Common myeloid progenitor, CD34-positive (primary cell): ENCODE measurements at places on chromosomes 5 and 9.
A peak's percentile ranks its signal among the peaks of the same experiment; 100 is the strongest.

DNA sequence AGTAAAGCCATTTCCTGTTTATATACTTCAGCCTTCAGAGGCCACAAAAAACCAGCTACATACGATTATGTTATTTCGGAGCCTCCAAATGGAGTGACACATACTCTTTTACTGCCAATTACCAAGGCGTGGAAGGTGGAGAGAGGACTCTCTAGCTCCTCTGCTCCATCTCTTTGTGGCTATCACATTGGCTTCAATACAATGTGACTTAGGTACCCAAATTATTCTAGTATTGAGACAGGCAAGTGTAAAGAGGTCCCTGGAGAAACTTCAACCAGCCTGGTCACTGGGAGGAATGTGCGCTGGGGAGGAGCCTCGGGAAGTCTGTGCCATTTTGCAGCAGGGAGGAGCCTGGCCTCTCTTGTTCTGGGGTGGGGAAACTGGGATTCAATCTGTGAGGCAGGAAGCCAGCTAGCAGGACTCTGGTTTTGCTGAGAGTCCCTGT is 85.8 kb upstream of the TAS2R1 start:
- H3K36me3 ChIP-seq = no peaks in the 10 kb centered on the region
- H3K27me3 ChIP-seq = no peaks in the 10 kb centered on the region
- no peak overlapping the region for H3K4me3 ChIP-seq
- no peak overlapping the region for H3K27ac ChIP-seq
- no peaks in the 10 kb centered on the region for H3K4me1 ChIP-seq

- peaks cover 3% of the 10 kb centered on the region for H3K4me1 ChIP-seq
- DNase-seq = no peak
Observed at GRCh38 chr5:82335806-82336205, 57.7 kb upstream of the RPS23 start.

- H3K36me3 ChIP-seq = no peaks in the 10 kb centered on the region
- H3K27me3 ChIP-seq = no peaks in the 10 kb centered on the region
- H3K4me1 ChIP-seq = no peaks in the 10 kb centered on the region
- no peak overlapping the region for H3K27ac ChIP-seq
- H3K4me3 ChIP-seq = no peak overlapping the region
Observed at GRCh38 chr5:136901-137300, 44.9 kb downstream of the PLEKHG4B start.

DNA sequence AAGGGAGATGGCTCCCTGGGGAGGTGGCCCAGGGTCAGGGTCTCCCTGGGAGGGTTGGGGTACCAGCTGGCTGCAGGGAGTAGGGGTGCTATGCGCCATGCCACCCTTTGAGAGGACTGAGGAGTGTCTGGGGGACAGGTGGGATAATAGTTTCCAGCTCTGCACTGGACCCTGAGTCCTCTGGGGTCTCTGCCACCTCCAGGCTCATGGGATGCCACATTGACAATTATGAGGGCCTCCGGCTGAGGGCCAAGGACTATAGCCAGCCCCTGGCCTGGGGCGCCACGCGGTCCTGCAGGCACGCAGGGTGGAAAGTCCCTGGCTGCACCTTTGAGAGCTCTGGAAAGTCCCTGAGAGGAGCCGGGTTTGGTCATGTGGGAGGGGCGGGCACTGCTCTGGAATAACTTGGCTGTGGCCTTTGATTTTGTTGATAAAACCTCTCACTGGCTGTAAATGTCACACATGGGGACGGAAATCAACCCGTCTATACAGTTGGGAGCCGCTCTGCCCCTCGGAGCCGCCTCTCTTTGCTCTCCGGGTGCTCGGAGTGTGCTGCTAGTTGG is 16.0 kb downstream of the TRAF2 start:
- peaks cover 2% of the 10 kb centered on the region for H3K36me3 ChIP-seq
- H3K4me1 ChIP-seq = no peaks in the 10 kb centered on the region
- H3K27ac ChIP-seq = peak overlapping the region; percentile 73

- no peak overlapping the region for H3K27ac ChIP-seq
- H3K36me3 ChIP-seq = no peaks in the 10 kb centered on the region
- H3K4me1 ChIP-seq = no peaks in the 10 kb centered on the region
- no peaks in the 10 kb centered on the region for H3K27me3 ChIP-seq
- no peak overlapping the region for H3K4me3 ChIP-seq
Observed at GRCh38 chr5:148457183-148457620, 73.4 kb downstream of the FBXO38 start.

- H3K4me3 ChIP-seq = no peak overlapping the region
- no peak for DNase-seq
- H3K4me1 ChIP-seq = no peaks in the 10 kb centered on the region
- H3K27me3 ChIP-seq = no peaks in the 10 kb centered on the region
- no peaks in the 10 kb centered on the region for H3K36me3 ChIP-seq
- H3K27ac ChIP-seq = no peak overlapping the region
Observed at GRCh38 chr5:122576256-122577016, 198.4 kb upstream of the SNX2 start.

DNA sequence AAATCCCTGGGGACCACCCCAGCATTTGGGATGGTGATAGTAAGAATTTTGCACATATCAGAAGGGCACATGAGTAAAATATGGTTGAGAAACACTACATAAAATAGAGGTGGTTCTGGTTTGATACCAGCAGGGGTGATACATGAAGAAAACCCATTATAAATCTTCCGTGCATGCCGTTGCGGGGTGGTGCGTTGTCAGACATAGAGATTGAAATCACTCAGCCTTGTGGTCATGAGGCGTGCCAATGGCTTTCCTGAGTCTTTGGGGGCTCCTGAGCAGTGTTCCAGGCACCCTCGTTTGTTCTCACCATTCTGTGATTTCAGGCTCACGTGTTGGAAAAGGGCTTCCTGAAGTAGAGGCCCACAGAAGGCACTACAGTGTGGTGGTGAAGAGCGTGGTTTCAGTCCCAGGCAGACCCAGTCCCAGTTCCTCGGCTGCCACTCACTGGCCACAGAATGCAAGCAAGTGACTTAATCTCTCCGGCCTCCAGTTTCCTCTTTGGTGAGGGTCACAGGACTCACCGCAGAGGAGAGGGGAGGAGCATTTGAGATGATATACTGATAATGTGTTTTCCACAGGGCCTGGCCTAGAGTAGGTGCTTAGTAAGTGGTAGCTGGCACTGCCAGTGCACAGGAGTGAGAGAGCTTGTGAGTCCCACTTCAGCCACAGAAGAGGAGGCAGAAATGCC is 20.5 kb upstream of the GLRX start:
- H3K36me3 ChIP-seq = no peaks in the 10 kb centered on the region
- no peak overlapping the region for H3K4me3 ChIP-seq
- peak; percentile 99 for DNase-seq
- peaks cover 40% of the 10 kb centered on the region for H3K4me1 ChIP-seq
- no peaks in the 10 kb centered on the region for H3K27me3 ChIP-seq

GRCh38 chr9:134449180-134449916 is 123.1 kb downstream of the RXRA start:
- H3K27me3 ChIP-seq = no peaks in the 10 kb centered on the region
- no peak overlapping the region for H3K4me3 ChIP-seq
- peak; percentile 94 for DNase-seq

- no peak overlapping the region for H3K27ac ChIP-seq
- no peak for DNase-seq
- peaks cover 10% of the 10 kb centered on the region for H3K4me1 ChIP-seq
- no peak overlapping the region for H3K4me3 ChIP-seq
Observed at GRCh38 chr5:150352244-150353031, 5.1 kb upstream of the TCOF1 start.

GRCh38 chr5:128532776-128533175 is 5.3 kb downstream of the FBN2 start:
- H3K36me3 ChIP-seq = no peaks in the 10 kb centered on the region
- H3K4me3 ChIP-seq = no peak overlapping the region
- no peak for DNase-seq
- H3K4me1 ChIP-seq = peaks cover 11% of the 10 kb centered on the region

GRCh38 chr5:173825215-173825865 is 62.8 kb upstream of the CPEB4 start:
- no peaks in the 10 kb centered on the region for H3K36me3 ChIP-seq
- DNase-seq = no peak
- H3K27ac ChIP-seq = no peak overlapping the region
- H3K4me3 ChIP-seq = no peak overlapping the region

GRCh38 chr5:31626156-31626555 is 12.8 kb upstream of the PDZD2 start:
- no peaks in the 10 kb centered on the region for H3K27me3 ChIP-seq
- no peak overlapping the region for H3K27ac ChIP-seq
- H3K36me3 ChIP-seq = no peaks in the 10 kb centered on the region
- DNase-seq = no peak
- H3K4me3 ChIP-seq = no peak overlapping the region

DNA sequence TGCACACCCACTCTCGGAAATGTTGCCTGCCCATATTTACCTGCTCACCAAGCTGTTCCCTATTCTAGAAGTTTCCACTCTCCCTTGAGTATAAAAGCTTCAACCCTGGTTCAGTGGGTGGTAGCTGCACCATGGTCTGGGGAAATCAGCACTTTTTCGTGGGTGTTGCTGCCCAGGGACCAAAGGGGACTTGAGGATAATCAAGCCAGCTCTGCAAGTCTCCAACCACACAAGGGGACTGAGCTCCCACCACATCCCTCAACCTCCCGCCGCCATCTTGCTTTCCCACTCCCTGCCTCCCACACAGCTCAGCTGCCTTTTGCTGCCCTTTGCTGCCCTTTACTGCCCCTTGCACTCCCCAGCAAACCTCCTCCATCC is 210.0 kb downstream of the AUH start:
- H3K27me3 ChIP-seq = no peaks in the 10 kb centered on the region
- DNase-seq = no peak
- H3K4me3 ChIP-seq = no peak overlapping the region
- H3K27ac ChIP-seq = peak overlapping the region; percentile 75

DNA sequence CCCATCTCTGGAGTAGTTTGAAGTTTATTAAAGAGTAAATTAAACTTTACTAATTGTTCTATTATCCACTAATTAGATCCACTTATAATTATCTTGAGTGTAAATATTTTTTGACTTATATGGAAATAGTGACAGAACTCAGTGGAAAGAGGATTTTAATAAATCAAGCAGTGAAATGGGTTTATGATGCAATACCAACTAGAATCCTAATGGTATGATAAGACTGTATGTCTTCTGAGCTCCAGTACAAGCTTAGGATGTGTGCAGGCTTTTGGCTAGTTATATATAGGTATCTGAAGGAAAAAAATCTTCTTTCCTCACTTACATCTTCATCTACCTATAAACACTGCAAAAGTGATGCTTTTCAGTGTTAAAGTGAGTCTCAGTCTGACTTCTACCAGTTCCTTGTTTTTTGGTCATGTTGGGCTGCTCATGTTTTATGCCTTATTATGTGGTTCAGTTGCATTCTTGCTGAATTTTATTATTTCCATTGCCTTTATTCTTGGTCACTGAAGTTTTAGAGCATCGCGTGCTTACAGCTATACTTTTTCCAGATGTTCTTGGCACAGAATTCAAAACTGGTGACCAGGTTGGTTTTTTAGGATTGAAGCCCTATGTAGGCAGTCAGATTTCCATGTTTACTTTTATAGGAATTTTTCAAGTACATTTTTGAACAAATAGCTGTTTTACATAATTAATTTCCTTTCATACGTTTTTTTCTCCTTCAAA is 30.5 kb downstream of the XRCC4 start:
- H3K4me1 ChIP-seq = no peaks in the 10 kb centered on the region
- no peak overlapping the region for H3K27ac ChIP-seq
- no peak overlapping the region for H3K4me3 ChIP-seq
- no peaks in the 10 kb centered on the region for H3K36me3 ChIP-seq
- no peaks in the 10 kb centered on the region for H3K27me3 ChIP-seq

DNA sequence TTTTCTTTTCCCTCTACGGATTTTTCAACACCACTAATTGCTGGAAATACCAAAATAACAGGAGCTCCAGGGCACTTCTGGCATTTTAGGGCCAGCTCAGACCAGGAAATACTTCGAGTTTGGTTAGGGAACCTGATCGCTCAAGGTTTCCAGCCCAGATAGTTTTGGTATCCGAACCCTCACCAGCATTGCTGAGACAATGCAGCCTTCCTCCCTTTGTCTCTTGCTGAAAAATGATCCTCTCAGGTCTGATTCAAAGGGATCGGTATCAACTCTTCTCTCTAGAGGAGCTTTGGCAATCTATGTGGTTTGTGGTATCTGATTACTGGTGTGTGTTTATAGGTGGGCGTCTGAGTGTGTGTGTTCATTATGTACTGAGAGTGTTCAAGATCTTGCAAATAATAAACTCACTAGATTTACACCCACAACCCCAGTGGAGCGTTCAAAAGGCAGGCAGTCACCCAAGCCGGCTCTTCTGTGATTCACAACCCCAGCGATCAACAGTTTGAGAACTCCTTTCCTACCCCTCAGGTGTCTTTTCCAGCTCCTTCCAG is 122.8 kb upstream of the EGFLAM start:
- no peak overlapping the region for H3K27ac ChIP-seq
- H3K4me1 ChIP-seq = no peaks in the 10 kb centered on the region
- no peaks in the 10 kb centered on the region for H3K27me3 ChIP-seq
- H3K36me3 ChIP-seq = no peaks in the 10 kb centered on the region

- no peaks in the 10 kb centered on the region for H3K27me3 ChIP-seq
- DNase-seq = no peak
- H3K4me3 ChIP-seq = no peak overlapping the region
- no peak overlapping the region for H3K27ac ChIP-seq
- peaks cover 8% of the 10 kb centered on the region for H3K4me1 ChIP-seq
Observed at GRCh38 chr9:79023134-79023580, 548.6 kb upstream of the TLE4 start.

GRCh38 chr9:105007143-105007542 is 79.2 kb upstream of the ABCA1 start:
- H3K27me3 ChIP-seq = no peaks in the 10 kb centered on the region
- peak; percentile 93 for DNase-seq
- no peak overlapping the region for H3K27ac ChIP-seq
- H3K4me3 ChIP-seq = no peak overlapping the region
- H3K36me3 ChIP-seq = no peaks in the 10 kb centered on the region

DNA sequence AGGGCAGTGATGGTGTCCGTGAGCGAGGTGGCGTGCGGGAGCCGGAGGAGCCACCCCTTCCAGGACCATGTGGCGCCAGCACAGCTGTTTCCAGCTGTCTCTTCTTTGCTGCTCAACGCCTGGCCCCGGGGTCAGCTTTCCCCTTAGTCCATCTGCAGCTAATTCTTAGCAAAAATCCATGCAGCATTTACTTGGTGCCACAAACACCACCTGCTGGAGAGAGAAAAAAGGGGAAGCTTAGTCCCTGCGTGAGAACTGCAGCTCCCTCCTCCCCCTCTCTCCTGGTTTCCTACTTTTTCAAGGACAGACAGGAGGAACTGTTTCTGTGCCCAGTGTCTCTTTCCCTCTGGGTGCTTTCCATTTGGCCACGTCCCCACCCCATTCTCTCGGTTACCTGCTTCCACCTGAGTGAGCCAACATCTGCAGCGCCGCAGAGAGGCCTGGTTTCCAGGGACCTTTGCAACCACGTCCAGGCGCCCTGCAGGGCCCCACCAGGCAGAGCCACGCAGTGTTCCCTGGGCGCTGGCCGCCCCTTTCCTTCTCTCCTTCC is 3.4 kb downstream of the SLC6A19 start:
- no peaks in the 10 kb centered on the region for H3K4me1 ChIP-seq
- no peak overlapping the region for H3K27ac ChIP-seq
- DNase-seq = peak; percentile 56
- H3K27me3 ChIP-seq = peaks cover 3% of the 10 kb centered on the region
- H3K4me3 ChIP-seq = no peak overlapping the region

DNA sequence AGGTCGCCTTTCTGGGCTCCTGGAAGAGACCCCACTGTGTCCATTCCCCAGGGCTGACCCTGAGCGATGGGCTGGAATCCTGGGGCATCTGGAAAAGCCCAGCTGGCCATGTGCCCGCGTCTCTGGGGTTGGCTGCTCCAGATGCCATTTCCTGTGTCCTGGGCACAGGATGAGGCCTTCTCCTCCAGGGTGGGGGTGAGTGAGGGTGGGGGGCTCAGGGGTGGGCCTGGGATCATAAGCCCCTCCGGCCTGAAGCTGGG is 30.7 kb downstream of the PAEP start:
- no peak for DNase-seq
- H3K4me1 ChIP-seq = no peaks in the 10 kb centered on the region
- no peak overlapping the region for H3K4me3 ChIP-seq
- H3K36me3 ChIP-seq = no peaks in the 10 kb centered on the region
- peaks cover 4% of the 10 kb centered on the region for H3K27me3 ChIP-seq

GRCh38 chr9:104984542-104984941 is 56.6 kb upstream of the ABCA1 start:
- no peaks in the 10 kb centered on the region for H3K36me3 ChIP-seq
- no peak overlapping the region for H3K4me3 ChIP-seq
